ENCODE measurements at places on chromosomes 2 and 18. TPM values are rescaled to one million over a fixed set of nuclear protein-coding genes. Genes with fewer than 3 reads are reported as not detected.

The EHD3 gene
- total RNA-seq: 10.3 TPM

The LIPG gene
- total RNA-seq: 25.7 TPM

The PIEZO2 gene
- total RNA-seq: 2.8 TPM

The PLEKHB2 gene
- total RNA-seq: 110 TPM

The BMP10 gene
- total RNA-seq: not detected

The CNTNAP5 gene
- total RNA-seq: 65.1 TPM

The DYSF gene
- 1.6 TPM for total RNA-seq

The RTP5 gene
- 3.1 TPM for total RNA-seq

The TLX2 gene
- not detected for total RNA-seq

The LRATD1 gene
- 35.1 TPM for total RNA-seq

The CARF gene
- 22.5 TPM for total RNA-seq

The KANSL3 gene
- total RNA-seq: 66.0 TPM

The ZNF385B gene
- total RNA-seq: 18.2 TPM

The OXER1 gene
- total RNA-seq: 0.31 TPM

The RAB17 gene
- total RNA-seq: not detected

The GALR1 gene
- 0.31 TPM for total RNA-seq

The GPR17 gene
- total RNA-seq: 6.3 TPM

The IL1R1 gene
- total RNA-seq: 0.31 TPM

The POTEI gene
- total RNA-seq: 0.31 TPM

The QPCT gene
- 10.3 TPM for total RNA-seq

The LAMA3 gene
- 6.6 TPM for total RNA-seq

The DRC1 gene
- total RNA-seq: 2.2 TPM

The ABCG8 gene
- total RNA-seq: 0.31 TPM

The GREB1 gene
- 3.8 TPM for total RNA-seq

The SERPINB10 gene
- not detected for total RNA-seq

The BOLL gene
- not detected for total RNA-seq

The HOXD9 gene
- not detected for total RNA-seq

The STARD6 gene
- total RNA-seq: not detected

The ANKRD62 gene
- total RNA-seq: 0.63 TPM

The TEX44 gene
- not detected for total RNA-seq

The EVX2 gene
- not detected for total RNA-seq

The C2orf74 gene
- 2.5 TPM for total RNA-seq

The BUB1 gene
- total RNA-seq: 16.6 TPM

The AOX1 gene
- 1.9 TPM for total RNA-seq

The AFF3 gene
- total RNA-seq: 153 TPM

The DSEL gene
- total RNA-seq: 74.5 TPM

The DCAF17 gene
- total RNA-seq: 74.5 TPM

The SERPINE2 gene
- total RNA-seq: 48.8 TPM

The ZNF236 gene
- 45.7 TPM for total RNA-seq

The EEF1B2 gene
- 376 TPM for total RNA-seq

The ABHD1 gene
- total RNA-seq: 0.31 TPM

The TXNDC2 gene
- total RNA-seq: not detected

The KLHL29 gene
- 43.2 TPM for total RNA-seq

The CAPN13 gene
- total RNA-seq: 0.31 TPM

The CXCR2 gene
- not detected for total RNA-seq
